ENCODE measurements at places on chromosomes 2 and 18. TPM values are rescaled to one million over a fixed set of nuclear protein-coding genes. Genes with fewer than 3 reads are reported as not detected.

RBM43 gene
- 3.0 TPM for polyA plus RNA-seq

FAP gene
- not detected for polyA plus RNA-seq

MC5R gene
- polyA plus RNA-seq: not detected

LMAN2L gene
- 17.7 TPM for polyA plus RNA-seq

ADGRF3 gene
- polyA plus RNA-seq: 0.13 TPM

CTLA4 gene
- polyA plus RNA-seq: 0.22 TPM

TEKT4 gene
- polyA plus RNA-seq: not detected

EHBP1 gene
- polyA plus RNA-seq: 14.3 TPM

All from naive B cell (primary cell).